ENCODE measurements at places on chromosomes 16 and 17.

- DNase-seq, result no peak
These were observed 9.2 kb downstream of the GLYR1 start for GRCh38 chr16:4837733-4838501.

DNA sequence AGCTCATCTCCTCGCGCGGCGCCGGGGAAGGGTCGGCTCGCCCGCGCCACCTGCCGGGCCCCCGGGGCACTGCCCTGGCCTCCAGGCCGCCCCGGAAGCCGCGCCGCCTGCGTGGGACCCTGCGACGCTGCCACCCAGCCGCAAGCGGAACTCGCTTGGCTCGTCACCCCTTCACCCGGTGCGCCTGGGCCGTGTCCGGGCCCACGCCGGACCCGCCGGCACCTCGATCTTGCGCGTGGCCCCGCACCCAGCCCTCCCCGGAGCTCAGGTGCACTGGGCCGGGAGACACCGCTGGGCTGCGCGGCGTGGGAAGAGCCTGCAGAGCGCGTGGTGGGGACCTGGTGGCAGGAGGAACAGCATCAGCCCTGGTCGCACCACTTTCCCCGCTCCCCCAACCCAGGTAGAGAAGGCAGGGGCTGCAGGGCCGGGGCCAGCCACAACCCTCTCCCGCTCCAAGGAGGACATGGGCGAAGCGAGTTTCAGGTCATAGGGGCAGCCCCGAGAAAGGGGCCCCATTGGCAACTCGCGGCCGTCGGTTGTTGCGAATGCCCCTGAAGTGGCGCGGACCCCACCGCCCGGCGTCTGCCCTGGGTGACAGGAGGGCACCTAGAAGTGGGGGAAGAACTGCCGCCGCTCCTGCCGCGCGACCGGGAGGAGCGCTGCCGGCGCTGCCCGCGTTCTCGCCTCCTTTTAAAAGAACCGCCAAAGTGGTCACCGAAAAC lies 363 bp upstream of the MIF4GD start:
- DNase-seq, result peak; percentile 89

- DNase-seq, result no peak
These were observed 936.1 kb upstream of the SOX9 start for GRCh38 chr17:71184716-71185115.

DNA sequence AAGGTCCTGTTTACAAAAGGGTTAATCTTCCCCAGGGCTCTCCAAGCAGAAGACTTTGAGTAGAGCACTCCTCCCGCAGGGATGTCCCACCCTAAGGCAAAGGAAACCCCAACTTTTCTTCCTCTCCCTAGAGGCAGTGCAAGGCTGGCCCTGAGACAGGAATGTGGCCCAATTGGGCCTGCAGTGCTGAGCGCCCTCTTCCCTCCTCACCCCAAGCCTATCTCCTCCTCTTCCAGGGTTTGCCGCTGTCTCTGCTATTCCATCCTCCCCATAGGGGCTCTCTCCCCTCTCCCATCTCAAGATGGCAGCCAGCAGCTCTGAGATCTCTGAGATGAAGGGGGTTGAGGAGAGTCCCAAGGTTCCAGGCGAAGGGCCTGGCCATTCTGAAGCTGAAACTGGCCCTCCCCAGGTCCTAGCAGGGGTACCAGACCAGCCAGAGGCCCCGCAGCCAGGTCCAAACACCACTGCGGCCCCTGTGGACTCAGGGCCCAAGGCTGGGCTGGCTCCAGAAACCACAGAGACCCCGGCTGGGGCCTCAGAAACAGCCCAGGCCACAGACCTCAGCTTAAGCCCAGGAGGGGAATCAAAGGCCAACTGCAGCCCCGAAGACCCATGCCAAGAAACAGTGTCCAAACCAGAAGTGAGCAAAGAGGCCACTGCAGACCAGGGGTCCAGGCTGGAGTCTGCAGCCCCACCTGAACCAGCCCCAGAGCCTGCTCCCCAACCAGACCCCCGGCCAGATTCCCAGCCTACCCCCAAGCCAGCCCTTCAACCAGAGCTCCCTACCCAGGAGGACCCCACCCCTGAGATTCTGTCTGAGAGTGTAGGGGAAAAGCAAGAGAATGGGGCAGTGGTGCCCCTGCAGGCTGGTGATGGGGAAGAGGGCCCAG lies 1.0 kb downstream of the PRRT2 start:
- no peak for DNase-seq

GRCh38 chr17:81315885-81316391 lies 20.8 kb upstream of the SLC38A10 start:
- DNase-seq, result no peak

DNA sequence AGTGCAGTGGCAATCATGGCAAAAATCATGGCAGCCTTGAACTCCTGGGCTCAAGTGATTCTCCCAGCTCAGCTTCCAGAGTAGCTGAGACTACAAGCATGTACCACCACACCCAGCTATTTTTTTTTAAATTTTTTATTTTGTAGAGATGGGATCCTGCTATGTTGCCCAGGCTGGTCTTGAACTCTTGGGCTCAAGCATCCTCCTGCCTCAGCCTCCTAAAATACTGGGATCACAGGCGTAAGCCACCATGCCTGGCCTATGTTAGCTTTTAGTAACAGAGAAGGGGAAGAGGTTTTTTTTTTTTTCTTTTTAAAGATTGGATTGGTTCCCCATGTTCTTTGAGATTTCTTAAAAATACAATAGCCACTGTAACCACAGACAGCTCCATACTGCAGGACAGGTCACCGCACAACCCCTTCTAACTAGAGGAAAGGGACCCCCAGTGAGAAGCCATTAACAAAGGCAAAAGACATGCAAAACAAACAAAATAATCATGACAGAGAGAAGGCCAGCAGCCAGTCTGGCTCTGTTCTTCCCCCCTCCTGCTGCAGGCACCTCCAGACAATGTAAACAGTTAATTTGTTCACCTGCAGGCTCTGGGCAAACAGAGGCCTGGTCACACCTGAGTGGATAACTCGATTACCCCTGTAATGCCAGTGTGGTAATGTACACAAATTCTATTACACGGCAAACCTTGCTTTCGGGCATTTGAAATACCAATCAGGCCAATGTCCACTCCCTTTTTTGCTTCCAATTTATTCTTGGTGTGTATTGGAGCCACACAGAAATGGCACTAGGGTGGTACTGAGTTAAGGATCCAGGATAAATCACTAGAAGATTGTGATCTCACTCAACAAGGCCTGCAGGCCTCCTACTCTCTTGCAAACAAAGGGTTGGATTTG lies 52.9 kb downstream of the SNX11 start:
- no peak for DNase-seq

- no peak for DNase-seq
These were observed at the start of gene TNFSF13 for GRCh38 chr17:7558544-7559319. Gene TNFSF13, plus strand, starts transcription at chr17:7558750. Its CDS starts 290 bp downstream, at chr17:7559040.
